ENCODE measurements at places on chromosomes 1 and 21. TPM values are rescaled to one million over a fixed set of nuclear protein-coding genes. Genes with fewer than 3 reads are reported as not detected.

Gene MTARC1
- 1.5 TPM for total RNA-seq

Gene CFHR2
- total RNA-seq: not detected

Gene RNU1-3
- total RNA-seq: 306 TPM

Gene OPRD1
- total RNA-seq: 0.21 TPM

DNA sequence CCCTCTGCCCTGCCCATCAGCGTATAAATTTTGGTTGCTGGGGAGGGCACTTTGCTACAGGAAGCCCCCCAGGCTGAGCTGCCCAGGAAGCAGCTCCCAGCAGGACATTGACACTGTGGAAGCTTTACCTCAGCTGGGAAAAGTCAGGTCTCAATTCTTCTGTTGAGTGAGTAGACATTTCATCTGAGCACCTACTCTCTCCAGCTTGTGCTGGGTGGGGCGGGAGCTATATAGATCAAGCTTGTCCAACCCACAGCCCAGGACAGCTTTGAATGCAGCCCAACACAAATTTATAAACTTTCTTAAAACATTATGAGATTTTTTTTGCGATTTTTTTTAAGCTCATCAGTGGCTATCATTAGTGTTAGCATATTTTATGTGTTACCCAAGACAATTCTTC is 9.4 kb downstream of the NIPAL3 start:
- no peak for DNase-seq

GRCh38 chr1:7386226-7387052 is 384.7 kb upstream of the VAMP3 start:
- no peak for DNase-seq

GRCh38 chr1:62784509-62785365 is 805 bp downstream of the ATG4C start:
- DNase-seq: no peak

GRCh38 chr1:186845576-186846210 is 16.9 kb downstream of the PLA2G4A start:
- no peak for DNase-seq

DNA sequence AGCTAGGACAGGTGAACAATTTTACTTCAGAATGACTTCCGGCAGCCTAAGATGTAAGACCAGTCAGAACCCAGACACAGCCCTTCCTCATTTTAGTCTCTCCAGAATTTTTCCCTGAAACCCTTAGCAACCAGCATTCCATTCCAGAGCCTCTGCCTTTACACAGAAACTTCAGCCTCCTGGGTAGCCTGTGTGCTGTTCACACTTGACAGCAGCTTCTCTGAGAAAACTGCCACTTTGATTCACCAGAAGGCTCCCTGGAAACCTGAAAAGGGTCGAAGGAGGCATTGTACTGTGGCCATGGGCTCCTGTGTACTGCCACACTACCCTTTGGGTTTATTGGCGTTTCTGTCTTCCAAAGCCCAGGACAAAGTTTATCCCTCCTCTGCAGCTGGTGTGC is 17.4 kb downstream of the HYI start:
- no peak for DNase-seq

- no peak for DNase-seq
Measured at GRCh38 chr1:156776942-156777341, 9.6 kb downstream of the PRCC start.

DNA sequence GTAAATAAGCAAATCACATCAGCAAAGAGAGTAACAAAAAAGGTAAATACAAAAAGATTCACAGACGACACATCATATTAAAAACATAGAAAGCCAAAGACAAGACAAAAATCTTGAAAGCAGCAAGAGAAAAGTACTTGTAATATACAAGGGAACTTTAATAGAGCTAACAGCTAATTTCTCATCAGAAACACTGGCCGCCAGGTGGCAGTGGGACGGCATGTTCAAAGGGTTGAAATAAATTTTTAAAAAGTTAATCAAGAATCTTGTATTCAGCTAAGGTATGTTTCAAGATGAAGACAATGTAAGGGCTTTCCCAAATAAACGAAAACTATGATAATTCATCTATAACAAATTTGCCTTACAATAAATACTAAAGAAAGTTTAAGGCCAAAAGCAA is 358.1 kb downstream of the LRRIQ3 start:
- no peak for DNase-seq

- peak; percentile 8 for DNase-seq
Measured at GRCh38 chr1:83060221-83060620, 938.7 kb downstream of the TTLL7 start.

DNA sequence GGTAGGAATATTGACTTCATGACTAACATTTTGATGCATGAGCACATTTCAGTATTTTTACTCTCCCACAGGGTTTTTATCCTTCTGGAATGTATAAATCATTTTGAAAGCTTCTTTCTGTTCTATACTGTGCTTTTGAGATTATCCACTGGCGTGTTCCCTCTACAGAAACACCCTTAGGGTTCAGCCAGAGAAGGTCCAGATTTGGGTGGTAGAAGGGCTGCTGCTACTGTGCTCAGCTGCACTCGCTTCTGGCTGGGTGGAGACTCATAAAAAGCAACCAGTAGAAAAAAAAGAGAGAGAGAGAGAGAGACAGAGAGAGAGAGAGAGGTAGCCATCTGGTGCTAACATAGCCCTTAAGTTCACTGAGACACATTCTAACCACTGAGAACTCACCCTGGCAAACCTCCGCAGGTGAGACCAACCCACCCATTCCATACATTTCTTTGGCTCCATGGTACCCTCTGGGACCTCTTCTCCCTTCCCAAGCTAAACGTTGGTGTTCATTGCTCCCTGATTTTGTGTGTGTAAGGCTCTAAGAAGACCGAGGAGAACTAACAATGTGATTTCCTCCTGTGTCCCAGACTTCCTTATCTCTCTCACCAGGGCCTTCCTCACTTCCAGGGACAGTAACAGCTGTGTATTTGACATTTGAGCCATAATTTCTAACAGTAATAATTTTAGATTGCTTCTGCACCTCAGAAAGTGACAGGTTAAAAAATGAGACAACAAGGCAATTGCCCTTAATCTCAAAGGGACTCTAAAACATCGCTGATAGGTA is 7.2 kb downstream of the APCS start:
- no peak for DNase-seq

- DNase-seq: no peak
Measured at GRCh38 chr1:156399355-156400125, 30.5 kb downstream of the RHBG start.

- peak; percentile 23 for DNase-seq
Measured at GRCh38 chr21:37370152-37371040, 3.8 kb downstream of the DYRK1A start.

DNA sequence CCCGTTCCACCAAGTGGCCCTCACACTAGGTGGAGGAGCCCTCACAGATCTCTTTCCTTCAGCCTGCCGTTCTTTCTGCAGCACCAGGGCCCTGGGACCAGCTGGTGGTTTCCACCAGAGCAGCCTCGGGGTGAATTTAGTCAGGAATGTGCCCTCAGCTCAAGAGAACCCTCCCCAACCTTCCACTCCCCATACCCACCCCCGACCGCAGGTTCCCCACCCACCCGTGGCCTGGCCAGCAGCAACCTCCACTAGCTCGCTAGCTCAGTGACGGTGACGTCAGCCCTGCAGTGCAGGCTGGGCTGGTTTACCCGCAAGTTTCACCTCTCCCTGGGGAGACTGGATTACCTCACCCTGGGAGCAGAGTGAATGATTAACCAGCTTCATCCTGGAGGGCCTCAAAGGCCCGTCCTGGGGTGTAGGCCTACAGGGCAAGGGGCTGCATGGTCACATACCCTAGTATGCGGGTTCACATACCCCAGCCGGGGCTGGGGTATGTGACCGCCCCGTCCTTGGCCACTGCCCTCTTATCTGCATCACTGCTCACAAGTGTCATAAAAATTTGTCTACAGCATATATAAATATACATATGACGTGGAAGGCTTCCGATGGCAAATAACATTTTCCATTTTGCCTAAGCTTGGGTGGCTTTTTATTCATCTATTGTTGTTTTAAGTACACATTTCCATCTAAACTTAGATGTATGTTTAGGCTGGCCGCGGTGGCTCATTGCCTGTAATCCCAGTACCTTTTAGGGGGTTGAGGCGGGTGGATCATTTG is 24.5 kb downstream of the ELF3 start:
- peak; percentile 97 for DNase-seq

Data from Daoy (cell line).